ENCODE measurements at places on chromosomes 7 and 10. TPM values are rescaled to one million over a fixed set of nuclear protein-coding genes. Genes with fewer than 3 reads are reported as not detected.

The NRCAM gene
- 87.2 TPM for total RNA-seq

The DRGX gene
- total RNA-seq = not detected

The SAMD9L gene
- 15.0 TPM for total RNA-seq

The NPSR1 gene
- total RNA-seq = not detected

The AQP1 gene
- 6.4 TPM for total RNA-seq

The EBF3 gene
- total RNA-seq = 0.14 TPM

The VKORC1L1 gene
- 25.4 TPM for total RNA-seq

The MRC1 gene
- total RNA-seq = 2.4 TPM

The GRID2IP gene
- total RNA-seq = 0.04 TPM

The CALD1 gene
- 308 TPM for total RNA-seq

The IGF2BP3 gene
- total RNA-seq = 81.2 TPM

The NUTM2D gene
- total RNA-seq = 0.60 TPM

The ACTR3C gene
- 0.20 TPM for total RNA-seq

The AASS gene
- 34.0 TPM for total RNA-seq

The PSMC2 gene
- 360 TPM for total RNA-seq

The SRRM3 gene
- total RNA-seq = 0.53 TPM

The TRPV5 gene
- total RNA-seq = not detected

The LRRD1 gene
- total RNA-seq = not detected

The MKI67 gene
- total RNA-seq = 16.4 TPM

The MBL2 gene
- total RNA-seq = not detected

The PRSS37 gene
- not detected for total RNA-seq

The LYZL1 gene
- not detected for total RNA-seq

The SUPV3L1 gene
- 31.1 TPM for total RNA-seq

The PIP gene
- total RNA-seq = not detected

The ATP6V0E2 gene
- total RNA-seq = 20.8 TPM

The MARCHF5 gene
- total RNA-seq = 20.7 TPM

Data from pulmonary artery endothelial cell (primary cell).